ENCODE measurements at places on chromosomes 6 and 20.

DNA sequence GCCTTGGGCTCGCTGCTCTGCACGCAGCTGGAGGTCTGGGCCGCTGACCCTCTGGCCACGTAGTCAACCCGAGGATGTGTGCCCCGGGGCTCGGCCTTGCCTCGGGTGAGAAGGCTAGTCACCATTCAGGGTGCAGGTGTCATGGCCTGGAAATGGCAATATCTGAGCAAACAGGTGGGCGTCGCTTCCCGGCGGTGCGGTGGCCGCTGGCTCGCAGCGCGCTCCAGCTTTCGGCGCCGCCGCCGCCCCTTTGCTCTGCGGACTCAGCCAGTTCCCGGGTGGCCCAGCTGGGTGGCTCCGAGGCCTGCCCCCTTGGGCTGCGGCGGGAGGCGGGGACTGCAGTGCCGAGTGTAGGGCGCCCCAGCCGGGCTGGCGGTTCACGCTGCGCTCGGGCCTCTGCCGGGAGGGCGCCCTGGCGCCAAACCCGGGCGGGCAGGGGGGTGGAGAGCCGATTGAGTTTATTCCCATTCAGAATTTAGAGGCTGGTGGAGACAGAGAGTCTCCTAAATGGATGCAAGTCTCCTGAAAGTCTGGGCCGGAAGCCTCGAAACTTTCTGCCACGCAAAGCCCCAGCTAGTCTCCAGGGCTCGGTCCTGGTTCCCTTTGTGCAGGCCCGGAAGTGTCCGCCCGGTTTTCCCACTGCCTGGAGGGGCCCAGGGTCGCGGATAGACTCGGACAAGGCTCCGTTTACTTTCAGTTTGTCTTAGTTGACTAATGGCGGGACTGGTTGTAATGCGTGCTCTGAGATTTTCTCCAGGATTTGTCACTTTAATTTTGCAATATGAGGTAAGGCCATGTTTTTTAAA, 11.3 kb upstream of the TFAP2A start:
- DNase-seq = no peak

- no peak for DNase-seq
Observed at GRCh38 chr6:4163408-4164116, 28.2 kb upstream of the ECI2 start.

DNA sequence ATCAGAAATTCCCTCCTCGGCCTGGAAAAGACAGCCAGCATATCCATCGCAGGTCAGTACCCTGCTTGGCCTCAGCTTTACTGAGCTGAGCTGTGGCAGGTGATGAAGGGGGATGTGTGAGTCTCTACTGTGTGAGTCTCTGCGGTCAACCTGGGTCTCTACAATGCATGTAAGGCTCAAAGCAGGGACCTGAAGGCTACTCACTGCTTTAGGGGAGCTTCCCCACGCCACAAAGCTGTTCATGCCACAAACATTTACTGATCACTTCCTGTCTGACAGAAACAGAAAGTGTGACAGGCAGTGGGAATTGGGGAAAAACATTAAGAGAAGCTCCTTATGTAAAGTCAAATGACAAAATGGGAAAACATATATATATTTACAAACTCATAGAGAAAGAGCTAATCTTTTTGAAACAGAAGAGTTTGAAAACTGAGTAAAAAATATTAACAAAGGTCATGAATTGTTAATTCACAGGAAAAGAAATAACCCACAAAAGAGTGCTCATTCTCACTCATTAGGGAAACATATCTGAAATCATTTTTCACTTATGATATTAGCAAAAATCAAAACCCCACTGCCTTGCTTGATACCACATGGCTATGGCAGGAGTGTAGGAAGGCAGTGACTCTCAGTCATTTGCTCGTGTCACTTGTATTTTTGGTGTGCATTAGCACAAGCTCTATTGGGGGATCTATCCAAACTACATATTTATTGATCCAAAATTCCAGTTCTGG, 5.8 kb downstream of the BTN3A3 start:
- no peak for DNase-seq

DNA sequence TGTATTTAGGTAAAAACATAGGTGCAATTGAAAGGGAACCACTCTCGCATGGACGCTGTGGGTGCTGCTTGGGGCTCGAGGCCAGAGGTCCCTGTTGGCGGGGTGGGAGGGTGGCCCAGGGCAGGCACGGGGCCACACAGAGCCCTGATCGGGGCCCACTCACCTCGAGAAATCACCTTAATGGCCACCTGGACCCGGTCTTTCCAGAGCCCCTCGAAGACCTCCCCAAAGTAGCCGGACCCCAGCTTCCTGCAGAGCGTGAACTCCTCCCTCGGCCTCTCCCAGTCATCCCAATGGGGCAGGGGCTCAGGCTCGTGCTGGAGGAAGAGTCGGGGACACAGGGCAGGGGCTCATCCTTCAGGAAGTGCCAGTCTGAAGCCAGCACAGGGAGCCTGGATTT, 3.8 kb downstream of the PTK6 start:
- DNase-seq = no peak

DNA sequence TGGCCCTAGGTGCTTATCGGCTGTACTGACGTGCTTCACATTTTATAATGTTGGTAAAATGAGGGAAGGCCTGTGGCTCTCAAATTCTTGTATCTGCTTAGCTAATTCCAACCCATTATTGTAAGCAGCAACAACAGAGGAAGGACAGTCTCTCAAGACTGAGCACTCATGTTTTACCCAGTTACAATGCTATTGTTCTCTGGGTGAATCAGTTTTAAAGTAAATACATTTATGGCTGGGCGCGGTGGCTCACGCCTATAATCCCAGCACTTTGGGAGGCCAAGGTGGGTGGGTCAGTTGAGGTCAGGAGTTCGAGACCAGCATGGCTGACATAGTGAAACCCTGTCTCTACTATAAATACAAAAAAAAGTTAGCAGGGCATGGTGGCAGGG, 194.6 kb downstream of the PRKN start:
- no peak for DNase-seq

GRCh38 chr6:112618849-112619248, 271.7 kb downstream of the RFPL4B start:
- DNase-seq = no peak

DNA sequence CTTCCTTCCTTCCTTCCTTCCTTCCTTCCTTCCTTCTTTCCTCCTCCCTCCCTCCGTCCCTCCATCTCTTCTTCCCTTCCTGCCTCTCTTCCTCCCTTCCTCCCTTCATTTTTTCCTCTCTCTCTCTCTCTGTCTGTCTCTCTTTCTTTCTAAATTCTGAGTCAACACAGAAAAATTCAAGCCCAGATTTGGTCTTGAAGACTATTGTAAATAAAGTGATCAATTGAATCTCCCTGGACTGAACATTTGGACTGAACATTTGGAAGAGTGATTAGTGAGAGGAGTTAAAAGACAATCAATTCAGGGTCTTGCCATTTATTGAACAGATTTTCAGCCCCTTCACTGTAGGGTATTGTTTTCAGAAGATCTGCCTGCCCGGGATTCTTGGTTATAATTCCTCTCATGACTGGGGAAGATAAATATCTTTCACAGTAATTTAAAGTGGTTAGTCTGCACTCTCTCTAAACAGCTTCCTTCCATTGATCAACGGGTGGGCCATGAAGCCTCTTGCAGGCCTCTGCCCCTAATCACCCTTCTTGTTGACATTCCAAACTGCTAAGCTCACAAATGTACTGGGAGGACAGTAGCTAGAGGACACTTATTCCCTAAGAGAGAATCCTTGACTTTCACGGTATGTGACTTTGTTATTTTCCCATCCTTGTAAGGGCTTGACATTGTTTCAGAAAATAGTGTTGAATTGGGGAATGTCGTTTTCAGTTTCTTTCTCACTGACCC, 101.7 kb upstream of the BMP2 start:
- no peak for DNase-seq

GRCh38 chr20:57048027-57048869, 218.2 kb downstream of the BMP7 start:
- no peak for DNase-seq

DNA sequence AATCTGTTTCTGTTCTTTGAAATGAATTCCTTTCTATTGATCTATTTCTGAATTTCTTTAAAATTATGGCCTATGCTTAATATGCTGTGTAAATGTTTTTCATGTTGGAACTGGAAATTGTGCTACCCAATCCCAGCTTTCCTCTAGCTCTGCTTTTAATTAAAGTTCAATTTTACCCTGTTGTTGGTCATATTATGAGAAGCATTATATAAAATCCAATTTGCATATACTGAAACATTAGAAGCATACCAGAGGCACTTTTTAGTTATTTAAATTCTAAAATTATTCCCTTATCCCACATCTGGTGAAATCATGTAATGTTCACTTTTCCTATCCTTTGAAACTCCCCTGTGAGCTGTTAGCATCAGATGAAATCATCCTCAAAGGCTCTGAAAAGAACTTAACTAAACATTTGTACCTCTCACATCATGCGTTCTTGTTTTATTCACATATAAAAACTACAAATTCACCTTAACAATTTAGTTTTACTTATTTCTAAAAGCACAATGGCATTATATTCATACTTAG, 160.6 kb upstream of the COL21A1 start:
- no peak for DNase-seq

- no peak for DNase-seq
Observed at GRCh38 chr6:42512579-42512978, 51.2 kb upstream of the UBR2 start.

- peak; percentile 92 for DNase-seq
Observed at GRCh38 chr20:24497851-24498250, 28.4 kb downstream of the SYNDIG1 start.

DNA sequence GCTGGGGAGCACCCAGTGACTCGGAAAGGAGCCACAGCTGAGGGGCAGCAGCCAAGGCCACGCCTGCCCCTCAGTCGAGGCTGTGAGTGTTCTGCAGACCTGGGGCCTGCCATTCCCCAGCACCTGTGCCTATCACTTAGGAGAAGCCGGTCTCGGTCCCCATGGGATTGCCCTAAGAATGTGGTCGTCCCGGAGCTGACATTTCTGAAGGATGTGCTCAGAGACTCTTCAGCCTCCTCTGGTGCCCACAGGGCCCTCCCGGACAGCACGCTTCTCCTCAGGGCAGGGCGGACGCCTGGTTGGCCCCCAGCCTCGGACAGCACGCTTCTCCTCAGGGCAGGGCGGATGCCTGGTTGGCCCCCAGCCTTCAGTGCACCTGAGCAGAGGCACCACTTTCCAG, 223.9 kb downstream of the ERMARD start:
- DNase-seq = no peak

DNA sequence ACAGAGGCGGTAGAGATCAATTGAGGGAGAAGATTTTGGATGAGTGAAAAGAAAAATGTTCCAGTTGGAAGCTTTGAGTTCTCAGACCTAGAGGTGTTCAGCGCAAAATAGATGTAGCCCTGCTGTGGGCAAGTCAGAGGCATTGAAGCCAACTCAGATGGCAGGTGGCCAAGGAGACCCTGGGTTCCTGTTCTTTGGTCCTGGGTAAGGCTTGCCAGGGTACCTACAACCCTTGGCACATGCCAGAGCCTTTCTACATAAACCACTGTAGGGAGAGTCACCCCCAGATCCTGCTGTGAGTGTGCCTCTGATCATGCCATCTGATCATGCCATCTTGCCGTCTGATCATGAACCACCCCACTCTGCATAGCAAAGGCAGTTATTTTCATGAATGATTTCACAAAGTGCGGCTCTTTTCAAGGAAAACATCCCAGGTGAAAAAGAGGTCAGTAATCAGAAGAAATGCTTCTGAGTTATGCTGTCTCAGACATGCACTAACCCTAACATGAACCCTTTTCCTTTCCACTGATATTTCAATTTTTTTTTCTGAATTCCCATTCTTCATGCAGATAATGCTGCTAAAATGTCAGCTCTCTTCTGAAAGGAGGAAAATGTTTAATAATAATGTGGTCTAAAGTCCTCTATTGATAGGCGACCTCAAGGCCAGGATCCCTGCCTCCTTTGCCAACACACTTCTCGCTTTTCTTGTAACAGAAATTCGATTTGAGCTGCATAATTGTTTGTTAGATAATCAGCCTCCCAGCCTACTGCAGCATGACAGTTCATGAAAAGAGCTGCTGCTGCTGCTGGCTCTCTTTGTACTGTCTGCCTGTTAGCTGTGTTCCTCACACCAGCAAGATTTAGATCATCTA, 153.6 kb downstream of the MTHFD1L start:
- no peak for DNase-seq

DNA sequence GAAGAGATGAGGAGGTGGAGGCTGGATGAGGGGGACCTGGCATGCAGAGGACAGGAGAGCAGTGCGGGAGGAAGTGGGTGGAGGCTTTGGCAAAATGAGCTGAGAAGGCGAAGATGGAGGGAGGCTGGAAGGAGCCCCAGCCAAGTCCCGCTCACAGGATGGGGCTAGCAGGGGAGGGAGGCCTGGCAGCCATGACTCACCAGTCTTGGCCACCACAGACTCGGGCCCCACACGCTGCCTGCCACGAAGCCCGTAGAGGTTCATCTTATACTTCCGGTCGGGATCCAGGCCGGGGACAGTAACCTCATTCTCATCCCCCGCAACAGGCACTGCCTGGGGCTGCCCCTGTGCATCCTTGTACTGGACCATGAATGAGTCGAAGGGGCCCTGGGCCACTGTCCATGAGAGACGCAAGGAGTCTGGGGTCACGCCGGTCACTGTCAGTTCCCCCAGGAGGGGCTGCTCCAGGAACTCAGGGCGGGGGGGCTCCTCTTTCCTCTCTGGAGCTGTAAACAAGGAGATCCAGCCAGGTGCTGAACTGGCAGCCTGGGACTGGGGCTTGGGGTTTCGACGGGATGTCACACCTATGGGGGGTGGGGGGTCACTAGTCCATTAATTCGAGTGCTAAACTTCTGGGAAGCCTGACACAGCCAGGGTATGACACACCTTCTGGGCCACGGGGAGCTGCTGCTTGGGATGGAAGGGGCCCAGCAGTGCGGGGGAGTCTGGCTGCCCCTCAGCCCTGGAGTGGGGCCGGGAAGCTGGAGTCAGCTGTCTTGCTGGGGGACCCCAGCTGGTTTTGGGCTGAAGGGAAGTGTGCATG, 27.8 kb downstream of the TNXB start:
- DNase-seq = no peak
